ENCODE measurements at places on chromosomes 2 and 18.

DNA sequence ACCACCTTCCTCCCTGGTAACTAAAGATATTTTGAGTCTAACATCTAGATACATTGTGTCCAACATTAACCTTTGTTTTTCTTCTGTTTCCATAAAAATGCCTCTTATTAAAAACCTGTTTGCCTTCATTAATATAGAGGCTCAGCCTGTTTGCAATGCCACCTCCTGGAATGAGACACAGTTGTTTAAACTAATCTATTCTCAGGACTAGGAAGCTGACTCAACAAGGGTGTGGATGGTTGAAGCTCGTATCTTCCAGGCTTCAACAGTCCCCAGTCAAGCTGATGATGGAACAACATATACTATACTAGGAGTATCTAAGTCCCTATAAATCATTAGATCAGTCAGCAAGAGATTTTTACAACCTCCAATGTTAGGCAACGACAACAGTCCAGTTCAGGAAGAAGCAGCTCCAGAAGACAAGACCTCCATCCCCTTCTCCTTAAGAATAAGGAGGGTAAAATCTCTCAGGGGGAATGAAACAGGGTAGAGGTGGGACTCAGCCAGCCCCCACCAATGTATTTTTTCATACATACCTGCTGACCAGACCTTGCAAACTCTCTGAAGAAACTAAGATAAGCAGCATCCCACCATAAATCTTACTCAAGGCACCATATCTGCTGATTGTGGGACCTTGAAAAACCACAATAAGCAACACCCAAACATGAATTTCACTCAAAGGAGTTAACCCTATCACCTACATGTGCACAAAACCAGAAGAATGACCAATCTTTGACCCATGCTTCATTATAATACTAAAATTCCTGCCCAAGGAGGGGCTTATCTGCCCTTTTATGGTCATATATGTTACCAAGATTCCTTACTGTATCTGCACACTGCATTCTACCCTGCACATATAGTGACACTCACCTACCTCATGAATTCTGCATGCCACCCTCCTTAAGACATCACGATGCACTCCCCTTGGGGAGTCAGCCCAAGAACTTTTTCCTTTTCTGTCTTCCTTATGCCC is 21.4 kb downstream of the ZNF24 start:
- DNase-seq: no peak

DNA sequence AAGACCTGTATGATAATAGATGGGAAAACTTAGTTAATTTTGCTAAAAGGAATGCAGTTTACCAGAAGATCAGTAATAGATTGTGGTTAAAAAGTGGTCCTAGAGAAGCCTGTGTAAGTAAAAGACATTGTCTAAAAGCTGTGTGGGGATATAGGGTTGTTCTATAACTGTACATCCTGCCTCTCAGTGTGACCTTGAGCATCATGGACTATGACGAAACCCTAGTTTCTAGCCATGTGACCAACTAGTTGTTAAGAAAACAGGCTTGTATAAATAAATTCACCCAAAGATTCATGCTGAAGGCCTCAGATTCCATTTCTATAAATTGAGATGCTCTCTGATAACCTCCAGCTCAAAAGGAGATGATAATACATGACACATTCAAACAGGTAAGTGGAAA is 160.7 kb downstream of the IKZF2 start:
- no peak for DNase-seq

DNA sequence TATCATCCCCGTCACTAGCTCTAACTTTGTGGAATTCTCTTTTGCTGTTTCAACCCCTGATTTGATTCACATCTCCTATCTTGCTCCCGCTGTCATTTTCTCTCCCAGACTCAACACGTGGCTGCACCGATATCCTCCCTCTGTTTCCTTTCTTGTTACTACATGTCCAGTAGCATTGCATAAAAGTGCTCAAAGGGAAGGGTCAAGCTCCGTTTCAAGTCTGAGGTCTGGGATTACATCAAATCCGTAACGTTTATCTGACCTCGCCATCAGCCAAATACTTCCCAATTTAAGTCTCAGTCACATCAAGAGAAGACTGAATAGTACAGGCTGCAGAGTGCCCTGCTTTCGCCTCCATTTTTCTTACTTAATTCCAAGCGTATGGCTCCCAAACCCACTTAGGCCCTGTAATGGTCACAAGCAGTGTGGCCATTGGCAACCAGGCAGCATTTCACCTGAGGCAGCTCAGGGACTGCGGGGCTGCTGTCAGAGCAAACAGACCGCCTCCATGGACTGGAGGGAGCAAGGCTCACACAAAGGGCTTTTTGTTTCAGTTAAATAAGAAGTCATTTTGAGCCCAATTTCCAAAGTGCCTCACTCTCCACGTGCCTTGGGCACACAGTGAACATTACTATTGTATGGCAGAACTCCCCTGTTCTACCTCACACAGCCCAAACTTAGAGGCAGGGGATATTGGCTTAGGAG is 217.8 kb downstream of the BCL11A start:
- no peak for DNase-seq

DNA sequence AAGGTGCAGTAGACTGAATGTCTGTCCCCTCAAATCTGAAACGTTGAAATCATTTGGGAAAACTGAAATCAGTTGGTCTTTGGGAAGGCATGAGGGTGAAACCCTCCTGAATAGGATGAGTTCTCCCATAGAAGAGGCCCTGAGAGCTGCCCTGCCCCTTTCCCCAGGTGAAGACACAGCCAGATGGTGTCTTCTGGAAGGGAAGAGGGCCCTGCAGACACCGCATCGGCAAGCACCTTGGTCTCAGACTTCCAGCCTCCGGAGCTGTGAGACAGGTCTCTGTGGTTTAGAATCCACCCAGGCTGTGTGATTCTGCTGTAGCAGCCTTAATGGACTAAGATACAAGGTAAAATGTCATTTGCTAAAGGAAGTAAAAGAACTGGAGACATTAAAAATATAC is 42.1 kb upstream of the SNTG2 start:
- no peak for DNase-seq

DNA sequence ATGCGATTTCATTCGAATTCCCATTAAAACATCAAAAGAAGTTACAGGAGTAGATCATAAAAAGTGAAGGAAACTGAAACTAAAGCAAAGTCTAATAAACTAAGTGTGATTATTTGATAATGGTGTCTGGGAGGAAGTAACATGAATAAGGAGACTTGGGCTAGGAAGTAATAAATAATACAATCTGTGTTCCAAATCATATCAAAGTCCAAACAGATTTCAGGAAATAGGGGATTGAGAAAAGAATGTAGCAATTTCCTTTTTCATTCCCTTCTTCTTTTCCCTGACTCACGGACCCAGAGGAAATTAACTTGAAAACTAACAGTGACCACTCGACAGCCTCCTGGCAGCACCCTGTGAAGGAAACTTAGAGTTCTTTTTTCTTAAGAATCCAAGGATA is 758.4 kb upstream of the GCFC2 start:
- no peak for DNase-seq

DNA sequence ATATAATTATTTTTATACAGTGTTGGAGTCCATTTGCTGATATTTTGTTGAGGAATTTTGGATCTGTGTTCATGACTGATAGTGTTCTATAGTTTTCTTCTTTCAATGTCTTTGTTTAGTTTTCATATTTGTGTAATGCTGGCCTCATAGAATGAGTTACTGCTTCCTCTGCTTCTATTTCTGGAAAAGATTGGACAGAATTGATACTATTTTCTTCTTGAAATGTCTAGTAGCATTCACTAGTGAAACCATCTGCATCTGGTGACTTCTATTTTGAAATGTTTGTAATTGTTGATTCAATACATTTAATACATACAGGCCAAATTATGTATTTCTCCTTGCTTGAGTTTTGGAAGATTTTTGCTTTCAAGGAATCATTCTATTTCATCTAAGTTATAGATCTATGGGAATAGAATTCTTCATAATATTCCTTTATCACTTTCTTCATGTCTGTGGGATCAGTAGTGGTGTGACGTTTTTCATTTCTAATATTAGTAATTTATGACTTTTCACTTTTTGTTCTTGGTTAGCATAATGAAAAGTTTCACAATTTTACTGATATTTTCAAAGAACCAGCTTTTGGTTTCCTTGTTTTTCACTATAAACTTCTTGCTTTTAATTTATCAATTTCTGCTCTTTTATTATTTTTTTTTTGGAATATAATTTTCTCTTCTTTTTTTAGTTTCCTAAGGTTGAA is 509.9 kb upstream of the VRK2 start:
- no peak for DNase-seq

- DNase-seq: no peak
Measured at GRCh38 chr2:229380101-229380625, 109.1 kb upstream of the PID1 start.

DNA sequence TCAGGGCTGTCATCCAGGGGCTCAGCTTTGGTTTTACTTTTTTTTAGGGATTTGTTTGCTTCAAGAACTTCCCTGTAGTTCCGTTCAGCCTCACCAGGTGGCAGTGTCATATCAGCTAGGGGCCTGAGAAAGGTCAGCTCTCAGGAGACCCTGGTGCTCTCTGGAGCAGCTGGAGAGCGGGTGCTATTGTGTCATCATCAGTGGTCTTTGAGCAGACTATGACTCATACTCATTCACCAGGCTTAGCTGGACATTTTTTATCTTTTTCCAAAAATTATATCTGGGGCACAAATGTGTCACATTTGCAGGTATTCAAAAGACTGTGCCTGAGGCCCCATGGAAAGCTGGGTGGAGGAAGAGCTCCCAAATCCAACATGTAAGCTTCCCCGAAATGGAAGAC is 24.4 kb downstream of the ZNF892 start:
- DNase-seq: peak; percentile 64

GRCh38 chr18:3088449-3088848 is 75.5 kb upstream of the LPIN2 start:
- no peak for DNase-seq

GRCh38 chr18:60870261-60871153 is 462.7 kb upstream of the CDH20 start:
- no peak for DNase-seq

GRCh38 chr2:118148809-118149208 is 60.5 kb downstream of the INSIG2 start:
- DNase-seq: no peak
